Activated CD8-positive, alpha-beta memory T cell treated with anti-CD3 and anti-CD28 coated beads for 24 hours (primary cell): ENCODE measurements at places on chromosomes 6 and 20.

DNA sequence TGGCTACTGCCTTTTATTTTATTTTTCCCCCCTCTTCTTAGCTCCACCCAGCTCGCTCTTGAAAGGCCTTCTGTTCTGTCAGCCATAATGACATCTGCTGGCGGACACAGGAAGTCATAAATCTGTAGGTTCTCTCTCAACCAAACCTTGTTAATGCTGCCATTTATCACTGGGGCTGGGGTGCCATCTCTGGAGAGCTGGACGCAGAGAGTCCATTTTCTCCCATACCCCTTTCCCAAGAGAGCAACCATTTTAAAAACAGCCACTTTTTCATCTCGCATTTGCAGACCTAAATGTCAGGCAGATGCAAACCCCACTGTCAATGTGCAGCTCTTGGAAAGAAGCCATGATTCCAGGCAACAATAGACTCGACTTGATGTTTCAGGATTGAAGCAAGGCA lies 13.0 kb upstream of the TSHZ2 start:
- no peak for DNase-seq

DNA sequence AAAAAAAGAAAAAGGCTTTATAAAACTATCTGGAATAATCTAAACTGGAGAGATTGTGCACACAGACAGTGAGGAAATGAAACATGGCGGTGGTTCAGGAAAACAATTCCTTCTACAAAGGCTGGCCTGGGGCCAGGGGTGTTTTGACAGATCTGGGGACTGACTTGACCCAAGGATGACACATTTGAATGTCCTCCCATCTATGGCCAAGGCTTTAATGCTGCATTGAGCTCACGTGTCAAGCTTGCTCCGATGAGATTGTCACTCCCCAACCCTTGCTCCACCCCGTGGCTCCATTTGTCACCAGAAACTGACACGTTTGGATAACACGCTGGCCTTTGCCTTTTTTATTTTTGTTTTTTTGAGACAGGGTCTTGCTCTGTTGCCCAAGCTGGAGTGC lies 156.1 kb downstream of the ZFP64 start:
- no peak for DNase-seq

GRCh38 chr20:48550814-48551213 lies 277.0 kb downstream of the PREX1 start:
- no peak for DNase-seq

GRCh38 chr6:109512271-109512817 lies 29.3 kb upstream of the ZBTB24 start:
- no peak for DNase-seq

- DNase-seq, result no peak
Observed at GRCh38 chr6:119312875-119313338, 36.7 kb downstream of the MAN1A1 start.

GRCh38 chr20:4942331-4942730 lies 59.0 kb downstream of the SLC23A2 start:
- DNase-seq, result no peak

DNA sequence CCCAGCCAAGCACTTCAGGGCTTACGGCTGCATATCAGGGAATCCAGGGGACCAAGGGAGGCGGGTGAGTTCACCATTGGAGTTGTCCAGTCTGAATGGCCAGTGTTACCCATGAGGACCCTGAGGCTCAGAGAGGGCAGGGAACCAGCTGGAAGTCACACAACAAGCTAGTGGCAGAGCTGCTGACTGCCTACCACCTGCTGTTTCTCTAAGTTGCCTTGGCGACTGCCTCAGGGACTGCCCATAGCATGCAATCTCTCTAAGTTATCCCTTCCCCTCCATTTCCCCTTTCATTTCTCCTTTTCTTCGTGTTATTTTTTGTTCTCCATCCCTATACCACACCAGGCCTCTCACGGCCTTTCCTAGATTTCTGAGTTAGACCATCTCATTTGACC lies 71.8 kb upstream of the SIRPA start:
- no peak for DNase-seq

- no peak for DNase-seq
Observed at GRCh38 chr6:14384175-14384949, 266.8 kb downstream of the CD83 start.

GRCh38 chr6:89536231-89536630 lies 102.3 kb downstream of the LYRM2 start:
- DNase-seq, result no peak

- no peak for DNase-seq
Observed at GRCh38 chr6:5511954-5512353, 250.6 kb downstream of the FARS2 start.

DNA sequence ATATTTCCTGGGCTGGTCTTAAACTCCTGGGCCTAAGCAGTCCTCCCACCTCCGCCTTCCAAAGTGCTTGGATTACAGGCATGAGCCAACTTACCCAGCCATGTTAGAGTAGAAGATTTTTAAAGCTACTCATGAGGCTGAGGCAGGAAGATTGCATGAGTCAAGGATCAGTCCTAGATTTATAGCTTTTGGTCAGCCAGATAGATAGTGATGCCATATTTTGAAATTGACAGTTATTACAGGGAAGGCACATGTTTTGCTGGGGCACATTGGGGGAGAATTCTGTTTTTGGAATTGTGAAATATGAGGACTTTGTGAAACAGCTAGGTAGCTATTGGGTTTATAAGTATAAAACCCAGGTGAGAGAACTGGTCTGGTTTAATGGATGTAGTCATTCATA lies 40.9 kb downstream of the DOP1A start:
- DNase-seq, result no peak
